ENCODE measurements at places on chromosomes 3 and 15.
A peak's percentile ranks its signal among the peaks of the same experiment; 100 is the strongest.

DNA sequence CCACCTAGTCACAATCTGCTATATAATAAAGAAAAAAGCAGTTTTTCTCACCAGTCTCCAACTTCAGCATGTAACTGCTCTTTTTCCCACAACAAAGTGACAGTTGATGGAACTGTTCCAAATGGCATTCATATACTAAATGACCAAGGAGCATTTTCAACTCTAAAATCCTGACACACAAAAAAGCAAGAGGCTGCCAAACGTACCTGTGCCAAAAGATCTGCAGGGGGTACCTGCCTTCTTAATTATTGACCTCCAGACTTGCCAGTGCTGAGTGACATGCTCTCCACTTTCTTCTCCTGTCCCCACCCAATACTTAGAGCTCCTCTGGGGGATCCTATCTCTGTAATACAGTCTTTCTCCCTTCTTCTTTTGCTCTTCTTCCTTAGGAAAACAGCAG lies 18.0 kb downstream of the ZBED2 start:
- DNase-seq = no peak

GRCh38 chr3:111963424-111963823 lies 15.4 kb upstream of the ABHD10 start:
- no peak for DNase-seq

- peak; percentile 60 for DNase-seq
Measured at GRCh38 chr3:12553921-12554391, 2.9 kb upstream of the MKRN2 start.

DNA sequence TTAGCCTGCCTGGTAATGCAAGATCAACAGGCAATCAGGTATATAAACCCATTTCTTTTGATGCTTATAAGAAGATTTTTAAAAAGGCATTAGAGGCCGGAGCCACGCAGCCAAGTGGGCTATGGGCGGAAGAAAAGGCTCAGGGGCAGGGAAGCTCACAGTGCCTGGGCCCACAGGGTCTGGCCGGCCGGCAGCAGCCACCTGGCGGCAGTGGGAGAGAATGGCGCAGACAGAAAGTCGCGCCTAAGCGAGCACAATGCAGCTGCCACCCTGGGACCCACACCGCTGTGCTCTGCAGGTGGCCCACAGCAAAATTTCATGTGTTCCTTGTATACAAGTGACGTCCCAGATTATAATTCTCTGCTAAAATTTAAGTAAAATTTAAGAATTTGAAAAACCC lies 448.6 kb upstream of the RASGRP1 start:
- no peak for DNase-seq

DNA sequence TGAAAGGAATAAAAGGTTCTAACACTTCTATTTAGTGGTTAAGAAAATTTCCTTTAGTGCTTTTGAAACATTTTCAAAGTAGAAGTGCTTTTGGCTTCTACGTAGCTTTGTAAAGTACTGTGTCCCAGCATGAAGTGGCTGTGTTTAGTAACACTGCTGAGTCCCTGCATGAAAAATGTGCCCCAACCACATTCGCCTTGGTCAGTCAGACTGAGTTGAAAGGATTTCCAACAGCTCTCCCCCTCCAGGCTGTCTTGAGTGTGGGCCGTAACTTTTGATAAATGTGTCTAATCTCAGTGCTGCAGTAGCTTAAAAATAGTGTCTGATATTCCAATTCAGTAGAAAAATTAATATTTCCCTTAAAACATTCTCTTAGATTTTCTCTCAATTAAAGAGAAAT lies 115.0 kb downstream of the NR1D2 start:
- DNase-seq = no peak

DNA sequence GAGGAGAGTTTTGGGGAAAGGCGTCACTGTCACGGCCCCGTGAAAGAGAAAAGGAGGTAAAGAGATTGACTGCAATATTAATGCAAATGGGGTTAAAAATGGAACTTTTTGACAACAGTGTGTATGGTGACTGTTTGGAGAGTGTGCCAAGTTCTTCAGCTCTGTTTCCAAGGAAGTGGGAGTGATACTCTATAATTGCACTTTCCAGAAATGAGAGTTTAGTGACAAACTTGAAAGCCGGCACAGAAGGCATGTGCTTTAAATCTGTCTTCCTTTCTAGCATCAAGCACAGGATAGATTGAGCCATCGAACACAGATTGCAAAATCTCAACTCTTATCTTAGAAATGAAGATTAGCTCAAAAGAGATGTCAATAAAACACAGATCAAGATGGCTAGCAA lies 51.9 kb upstream of the SNRPA1 start:
- DNase-seq = no peak

DNA sequence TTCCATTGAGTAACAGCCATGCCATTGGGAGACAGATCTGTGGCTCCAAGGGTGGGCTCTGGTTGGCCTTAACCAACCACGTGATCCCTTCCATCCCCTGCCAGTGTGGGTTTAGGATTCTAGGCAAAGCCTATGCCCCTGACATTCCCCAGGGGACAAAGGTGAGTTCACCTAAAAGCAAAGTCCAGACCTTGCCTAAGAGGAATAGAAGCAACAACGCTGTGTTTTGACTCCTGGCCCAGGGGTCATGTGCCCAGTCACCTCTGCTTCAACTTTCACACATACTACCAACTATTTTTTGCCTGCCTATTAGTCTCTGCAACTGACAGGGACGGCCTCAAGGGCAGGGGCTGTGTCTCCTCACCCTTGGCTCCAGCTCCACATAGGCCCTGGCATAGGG lies 42.0 kb downstream of the FAM3D start:
- no peak for DNase-seq

DNA sequence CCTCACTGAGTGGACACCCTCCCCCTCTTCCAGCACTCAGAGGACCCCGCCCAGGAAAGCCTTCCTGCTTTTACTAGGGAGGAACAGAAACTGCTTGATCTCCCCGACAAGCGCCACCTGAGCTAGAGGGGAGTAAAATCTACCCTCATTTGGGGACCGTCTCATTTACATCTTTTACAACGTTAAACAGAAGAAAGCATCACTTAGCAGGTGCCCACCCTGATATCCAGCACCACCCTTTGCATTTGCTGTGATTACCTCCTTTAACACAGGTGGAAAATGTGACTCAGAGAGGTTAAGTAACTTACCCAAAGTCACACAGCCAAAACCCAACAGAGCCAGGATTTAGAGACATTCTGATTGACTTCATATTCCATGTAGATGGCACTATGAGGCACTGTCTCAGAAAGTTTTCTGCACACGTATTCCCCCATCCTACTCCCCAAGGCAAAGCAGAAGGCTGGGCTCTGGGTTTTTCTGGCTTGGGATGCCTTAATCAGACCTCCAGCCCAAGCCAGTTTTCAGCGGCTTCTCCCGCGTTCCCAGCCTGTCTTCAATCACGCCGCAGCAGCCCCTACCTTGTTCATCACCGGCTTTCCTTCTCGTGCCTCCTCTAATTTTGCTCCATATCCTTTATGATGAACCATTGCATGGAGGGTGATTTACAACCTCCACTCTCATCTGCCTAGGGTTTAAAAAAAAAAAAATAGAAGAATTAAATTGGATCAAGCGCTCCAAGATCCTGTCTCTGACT lies 314.6 kb upstream of the PROK2 start:
- no peak for DNase-seq

DNA sequence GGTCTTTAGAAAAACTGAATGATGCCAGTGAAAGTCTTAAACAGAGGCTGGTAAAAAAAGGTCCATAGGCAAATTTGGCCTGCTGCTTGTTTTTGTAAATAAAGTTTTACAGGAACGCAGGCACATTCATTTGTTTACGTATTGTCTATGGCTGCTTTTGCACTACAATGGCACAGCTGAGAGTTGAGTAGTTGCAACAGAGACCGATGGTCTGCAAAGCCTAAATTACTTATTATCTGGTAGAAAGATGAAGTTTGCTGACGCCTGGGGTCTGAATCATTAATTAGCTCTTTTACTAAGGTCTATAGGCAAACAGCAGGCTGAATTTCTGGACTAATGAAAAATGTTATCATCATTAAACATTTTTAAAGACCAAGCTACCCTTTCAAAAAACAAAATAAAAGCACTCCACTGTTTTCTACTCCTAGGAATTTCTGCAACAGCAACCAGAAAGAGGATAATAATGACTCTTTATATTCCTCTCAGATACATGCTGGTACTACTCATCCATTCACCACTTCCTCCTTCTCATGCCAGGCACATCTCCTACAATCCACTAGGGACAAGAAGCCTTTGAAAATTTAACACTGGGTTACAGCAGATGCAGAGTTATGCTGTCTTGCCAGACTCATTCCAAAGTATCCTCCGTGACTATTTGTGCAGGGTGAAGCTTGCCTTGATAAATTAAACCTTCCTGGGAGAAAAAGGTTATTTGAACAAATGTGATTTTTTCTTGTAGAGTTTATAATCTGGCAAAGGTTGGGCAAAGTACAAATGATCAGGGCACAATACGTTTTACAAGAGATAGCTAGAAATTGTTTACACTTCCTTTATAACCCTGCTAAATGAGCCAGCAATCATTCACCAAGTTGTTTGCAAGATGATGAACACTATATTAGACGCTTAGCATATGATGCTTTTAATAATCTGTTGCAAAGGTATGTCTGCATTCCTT lies 6.0 kb downstream of the GATM start:
- no peak for DNase-seq

DNA sequence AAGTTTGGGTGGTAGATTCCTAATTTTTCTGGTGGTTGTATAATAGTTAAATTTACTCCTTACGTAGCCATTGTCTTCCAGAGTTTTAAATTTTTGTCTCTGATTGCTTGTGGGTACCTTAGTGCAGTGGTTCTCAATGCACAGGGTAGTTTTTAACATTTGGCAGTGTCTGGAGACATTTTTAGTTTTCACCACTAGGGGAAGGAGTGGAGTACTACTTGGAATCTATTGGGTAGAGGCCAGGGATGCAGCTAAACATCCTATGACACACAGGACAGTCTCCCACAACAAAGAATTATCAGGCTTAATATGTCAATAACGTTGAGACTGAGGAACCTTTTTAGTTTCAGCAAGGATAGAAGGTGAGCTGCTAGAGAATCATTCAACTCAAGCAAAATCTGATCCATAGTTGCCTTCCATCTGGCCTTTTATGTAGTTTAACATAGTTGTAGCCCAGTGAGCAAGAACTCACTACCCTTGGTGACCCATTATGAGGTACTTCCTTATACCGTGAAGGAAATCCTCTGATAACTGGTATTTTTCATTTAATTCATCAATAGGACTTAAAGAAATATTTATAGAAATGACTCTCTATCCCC lies 8.6 kb upstream of the STX19 start:
- DNase-seq = no peak

GRCh38 chr3:127062926-127063325 lies 80.0 kb downstream of the PLXNA1 start:
- DNase-seq = no peak

DNA sequence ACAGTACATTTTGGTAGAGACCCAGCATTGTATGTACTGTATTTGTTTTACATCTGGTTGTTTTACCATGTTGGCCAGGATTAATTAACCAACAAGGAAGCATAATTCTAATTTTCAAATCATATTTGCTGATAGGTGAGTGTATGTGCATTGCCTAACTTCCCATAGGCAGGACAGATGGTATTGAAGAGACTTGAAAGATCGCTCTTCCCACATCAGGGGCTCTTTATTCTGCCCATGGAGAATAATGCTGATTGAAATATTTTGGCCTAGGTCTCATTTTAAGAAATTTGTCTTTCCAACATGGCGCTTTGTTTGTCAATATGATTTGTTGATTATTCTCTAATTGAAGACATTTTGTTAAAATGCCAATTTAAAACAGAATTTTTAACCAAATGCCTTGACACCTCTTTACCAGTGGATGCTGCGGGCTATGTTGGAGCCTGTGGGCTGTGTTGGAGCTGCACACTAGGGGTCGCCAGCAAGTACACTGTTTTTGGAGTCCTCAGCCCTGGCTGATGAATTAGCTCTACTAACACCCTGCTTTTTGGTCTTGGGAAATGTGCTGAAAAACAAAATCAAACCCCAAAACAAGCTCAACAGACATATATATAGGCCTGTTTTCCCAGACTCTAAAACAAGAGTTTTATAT lies 5.3 kb downstream of the P2RY12 start:
- DNase-seq = peak; percentile 38

GRCh38 chr3:112030901-112031300 lies 3.6 kb upstream of the TMPRSS7 start:
- DNase-seq = no peak

DNA sequence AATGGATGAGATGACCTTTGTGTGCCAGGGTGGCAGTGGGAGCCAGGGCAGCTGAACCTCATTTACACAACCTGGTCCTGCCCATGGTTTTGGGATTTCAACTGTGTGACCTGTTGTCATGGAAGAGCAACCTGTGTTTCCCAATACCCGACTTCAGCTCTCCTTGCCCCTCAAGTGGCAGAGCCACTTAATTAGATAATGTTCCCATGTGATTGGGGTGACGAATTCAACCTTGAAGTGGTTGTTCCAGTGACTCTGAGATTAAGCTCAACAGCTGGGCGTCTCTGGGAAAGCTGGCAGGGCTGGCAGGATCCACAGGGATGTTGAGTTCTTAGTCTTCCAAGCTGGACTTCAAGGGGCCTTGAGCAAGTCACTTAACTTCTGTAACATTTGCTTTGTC lies 71.0 kb downstream of the THSD4 start:
- DNase-seq = no peak

- no peak for DNase-seq
Measured at GRCh38 chr15:47427463-47427862, 289.8 kb upstream of the SEMA6D start.
